Left lobe of liver (tissue), 2 donors: ENCODE measurements at places on chromosomes 6 and 20. TPM values are rescaled to one million over a fixed set of nuclear protein-coding genes. Genes with fewer than 3 reads are reported as not detected.

DNA sequence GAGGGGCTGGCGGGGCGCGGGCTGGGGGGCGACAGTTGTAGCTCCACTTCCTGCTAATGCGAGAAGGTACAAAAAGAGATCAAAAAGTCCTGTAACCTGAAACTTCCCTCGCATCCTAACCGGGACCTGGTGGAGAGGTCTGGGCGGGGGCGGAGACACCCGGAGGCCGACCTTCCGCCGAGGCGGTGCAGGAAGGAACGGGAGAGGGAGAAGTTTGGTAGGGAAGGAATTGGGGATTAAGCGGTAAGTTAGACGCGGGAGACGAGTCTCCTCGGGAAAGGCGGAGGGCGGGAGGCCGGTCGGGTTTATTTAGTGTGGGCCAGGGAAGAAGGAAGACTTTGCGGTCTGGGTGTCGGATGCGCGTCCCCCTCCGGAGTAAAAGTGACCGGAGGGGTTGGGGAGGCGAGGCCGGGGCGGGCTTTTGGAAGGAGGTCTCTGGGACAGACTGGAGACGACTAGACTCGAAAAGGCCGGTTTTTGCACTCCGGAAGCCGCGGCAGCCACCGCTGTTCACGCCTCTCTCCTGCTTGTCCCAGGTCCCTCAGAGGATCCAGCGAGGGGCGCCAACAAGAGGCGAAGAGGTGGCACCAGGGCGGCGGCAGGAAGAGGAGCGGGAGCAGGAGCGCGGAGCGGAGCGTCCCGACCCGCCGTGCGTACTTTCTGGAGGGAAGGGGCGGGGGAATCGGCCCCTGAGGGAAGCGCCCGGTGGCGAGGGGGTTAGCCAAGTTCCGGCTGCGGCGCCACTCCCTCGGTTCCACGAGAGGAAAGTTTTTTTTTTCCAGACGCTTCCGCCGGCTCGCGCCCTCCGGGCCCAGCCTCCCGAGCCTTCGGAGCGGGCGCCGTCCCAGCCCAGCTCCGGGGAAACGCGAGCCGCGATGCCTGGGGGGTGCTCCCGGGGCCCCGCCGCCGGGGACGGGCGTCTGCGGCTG is 734 bp downstream of the TPBG start:
- no peak for DNase-seq

DNA sequence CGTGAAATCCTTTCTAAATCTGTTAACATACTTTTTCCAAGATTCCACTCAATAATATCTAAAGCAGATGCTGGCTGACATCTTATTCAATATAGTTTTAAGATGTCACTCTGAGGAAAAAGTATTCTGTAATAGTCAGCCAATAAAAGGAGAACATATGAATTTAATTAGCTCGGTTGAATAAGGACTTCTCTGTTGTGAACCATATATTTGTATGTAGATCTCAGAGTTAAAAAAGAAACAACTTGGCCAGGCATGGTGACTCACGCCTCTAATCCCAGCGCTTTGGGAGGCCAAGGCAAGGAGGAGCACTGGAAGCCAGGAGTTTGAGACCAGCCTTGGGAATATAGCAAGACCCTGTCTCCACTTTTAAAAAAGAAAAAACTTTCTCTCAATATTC is 7.4 kb upstream of the CD24 start:
- no peak for DNase-seq

GRCh38 chr6:11486051-11486450 is 51.5 kb upstream of the TMEM170B start:
- no peak for DNase-seq

GRCh38 chr6:138272533-138273315 is 54.4 kb upstream of the PBOV1 start:
- DNase-seq, result no peak

DNA sequence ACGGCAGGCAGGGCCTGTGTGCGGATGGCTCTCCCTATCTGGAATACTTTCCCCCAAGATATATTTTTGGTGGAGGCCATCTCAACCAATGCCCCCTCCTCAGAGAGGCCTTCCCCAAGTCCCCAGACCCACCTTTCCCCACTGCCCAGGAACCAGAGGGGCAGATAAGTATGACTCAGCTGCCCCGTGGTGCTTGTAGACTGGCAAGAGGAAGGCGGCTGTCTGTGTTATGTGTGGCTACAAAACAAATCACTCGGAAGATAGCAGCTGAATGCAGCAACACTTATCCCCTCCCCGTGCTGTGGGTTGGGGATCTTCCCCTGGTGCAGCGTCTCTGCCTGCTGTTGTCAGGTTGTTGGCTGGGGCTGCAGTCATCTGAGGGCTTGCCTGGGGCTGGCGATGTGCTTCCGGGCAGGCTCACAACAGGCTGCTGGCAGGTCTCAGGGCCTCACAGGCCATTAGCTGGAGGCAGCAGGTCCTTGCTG is 7.1 kb downstream of the NPEPL1 start:
- DNase-seq, result no peak

B3GALT4 gene
- 1.2 TPM for total RNA-seq
